ENCODE measurements at places on chromosomes 12 and 14.
A peak's percentile ranks its signal among the peaks of the same experiment; 100 is the strongest.

GRCh38 chr14:64556526-64556925 is 6.8 kb downstream of the PPP1R36 start:
- DNase-seq = no peak

- no peak for DNase-seq
These were observed 1.7 kb upstream of the DNAH10 start for GRCh38 chr12:123760267-123760938.

- DNase-seq = no peak
These were observed 4.3 kb downstream of the TINF2 start for GRCh38 chr14:24238123-24238522.

DNA sequence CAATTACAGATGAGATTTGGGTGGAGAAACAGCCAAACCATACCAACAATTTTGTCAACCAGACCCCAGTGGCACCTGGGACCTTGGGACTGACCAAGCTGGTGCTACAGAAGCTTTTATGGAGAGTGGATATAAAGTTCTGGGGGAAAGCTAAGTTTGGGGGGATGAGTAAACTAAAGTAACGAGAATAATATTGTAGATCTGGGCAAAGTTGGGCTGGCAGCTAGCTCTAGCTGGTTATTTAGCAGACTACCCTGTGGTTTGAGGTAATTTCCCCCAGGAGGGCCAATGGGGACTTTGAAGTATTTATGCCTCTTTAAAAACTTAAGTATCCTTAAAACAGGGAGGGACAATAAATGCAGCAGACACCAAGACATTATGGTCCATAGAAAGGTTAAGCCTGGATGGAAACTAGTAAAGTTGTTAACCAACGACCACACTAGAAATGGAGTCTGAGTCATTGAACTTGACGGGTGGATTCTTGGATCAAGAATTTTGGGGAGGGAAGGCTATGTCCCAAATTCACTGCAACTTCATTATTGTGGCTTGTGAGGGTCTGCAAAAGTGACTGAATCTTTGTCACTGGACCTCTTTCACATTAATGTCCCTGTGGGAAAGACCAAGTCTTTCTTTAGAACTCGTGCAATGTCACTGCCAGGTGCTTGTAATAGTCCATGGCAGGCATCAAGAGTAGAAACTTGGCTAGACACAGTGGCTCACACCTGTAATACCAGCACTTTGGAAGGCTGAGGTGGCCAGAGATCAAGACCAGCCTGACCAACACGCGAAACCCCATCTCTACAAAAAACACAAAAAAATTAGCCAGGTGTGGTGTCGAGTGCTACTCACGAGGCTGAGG is 48.5 kb upstream of the OR5AU1 start:
- DNase-seq = no peak

- DNase-seq = peak; percentile 4
These were observed 37.1 kb upstream of the LMNTD1 start for GRCh38 chr12:25590011-25590721.

GRCh38 chr14:94176808-94177207 is 2.7 kb downstream of the PPP4R4 start:
- DNase-seq = no peak

GRCh38 chr12:51265024-51265423 is 5.2 kb downstream of the SMAGP start:
- DNase-seq = peak; percentile 40

DNA sequence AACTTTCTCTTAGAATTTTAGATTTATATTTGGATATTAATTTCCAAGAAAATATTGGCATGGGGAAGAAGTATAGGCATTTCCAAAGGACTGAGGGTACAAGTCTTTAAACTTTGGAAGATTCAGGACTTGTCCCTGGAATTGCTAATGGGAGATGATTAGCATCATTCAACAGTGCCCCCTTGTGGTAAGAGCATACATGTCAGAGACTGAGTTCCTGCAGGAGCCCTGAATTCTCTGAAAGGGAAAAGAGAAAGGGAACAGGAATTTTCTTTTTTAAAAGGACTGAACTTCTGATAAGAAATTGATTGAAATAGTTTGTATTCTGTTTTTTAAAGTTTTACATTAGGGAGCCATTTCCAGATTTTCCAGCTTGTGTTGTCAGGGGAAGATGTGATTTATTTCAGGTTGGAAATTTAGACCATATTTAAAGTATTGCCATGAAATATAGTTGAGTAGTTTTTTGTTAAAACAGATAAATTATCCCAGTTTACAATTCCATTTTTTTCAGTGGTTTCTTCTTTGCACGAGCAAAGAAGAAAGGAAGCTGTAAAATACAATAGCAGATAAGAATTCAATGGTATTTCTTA is 44.0 kb upstream of the REP15 start:
- peak; percentile 46 for DNase-seq

GRCh38 chr12:25710128-25710527 is 157.0 kb upstream of the LMNTD1 start:
- no peak for DNase-seq

GRCh38 chr12:43914923-43915468 is 79.1 kb downstream of the TMEM117 start:
- no peak for DNase-seq

DNA sequence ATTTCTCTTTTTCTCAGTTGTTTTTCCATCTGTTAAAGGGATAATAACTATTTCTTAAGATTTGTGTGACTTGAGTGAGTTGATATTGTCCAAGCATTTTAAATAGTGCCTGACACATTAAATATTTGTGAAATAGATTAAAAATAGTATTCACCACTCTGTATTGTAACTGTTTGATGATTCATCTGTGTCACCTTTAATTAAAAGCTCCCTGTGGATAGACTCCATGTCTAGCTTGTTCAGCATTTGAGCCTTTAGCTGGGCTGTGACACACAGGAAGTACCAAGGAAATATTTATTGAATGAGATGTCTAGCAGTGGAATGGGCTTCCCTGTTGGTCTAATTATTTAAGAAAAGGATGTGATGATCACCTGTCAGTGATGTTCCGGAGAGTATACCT is 1.8 kb upstream of the GLIPR1L2 start:
- peak; percentile 13 for DNase-seq

DNA sequence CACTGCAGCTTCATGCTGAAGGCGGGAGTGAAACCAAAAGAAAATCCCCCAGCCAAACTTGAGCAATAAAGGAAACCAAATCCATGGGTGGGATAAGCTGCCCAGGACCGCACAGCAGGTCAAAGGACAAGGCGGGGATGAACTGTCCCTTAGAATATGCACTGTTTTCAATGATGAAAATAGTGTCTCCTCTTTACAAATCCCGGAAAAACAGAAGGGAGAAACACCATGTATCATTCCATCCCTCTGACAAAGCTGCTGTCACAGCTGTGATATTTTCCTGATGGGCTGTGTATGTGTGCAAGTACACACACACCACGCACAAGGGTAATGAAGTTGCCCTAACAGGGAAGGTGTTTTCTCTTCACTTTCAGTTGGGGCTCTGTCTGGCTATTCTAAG is 70.3 kb downstream of the ACTN1 start:
- no peak for DNase-seq

GRCh38 chr14:94423453-94424056 is 29.0 kb downstream of the SERPINA11 start:
- peak; percentile 3 for DNase-seq

- DNase-seq = no peak
These were observed 13.4 kb downstream of the ATP23 start for GRCh38 chr12:57954768-57955167.

- peak; percentile 25 for DNase-seq
These were observed 56.1 kb upstream of the FUT8 start for GRCh38 chr14:65356327-65356836.

- no peak for DNase-seq
These were observed 130.8 kb downstream of the BCL11B start for GRCh38 chr14:99141236-99141635.

DNA sequence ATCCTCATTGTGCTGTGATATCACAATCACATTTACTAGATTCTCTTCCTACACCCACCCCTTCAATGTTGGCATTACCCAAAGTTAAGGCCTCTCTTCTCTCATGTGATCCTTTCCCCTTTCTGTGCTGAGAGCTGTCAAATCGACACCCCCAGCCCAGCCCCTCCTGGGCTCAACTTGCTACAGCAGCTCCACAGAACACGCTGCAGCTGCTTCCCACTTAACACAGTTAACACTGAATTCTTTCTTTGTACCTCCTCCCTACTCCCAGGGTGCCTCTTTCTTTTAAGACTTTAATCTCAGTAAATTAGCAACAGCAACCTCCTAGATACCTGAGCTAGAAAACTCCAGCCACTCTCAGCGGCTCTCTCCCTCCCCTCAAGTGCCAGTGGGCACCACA is 17.8 kb downstream of the SPTB start:
- no peak for DNase-seq

DNA sequence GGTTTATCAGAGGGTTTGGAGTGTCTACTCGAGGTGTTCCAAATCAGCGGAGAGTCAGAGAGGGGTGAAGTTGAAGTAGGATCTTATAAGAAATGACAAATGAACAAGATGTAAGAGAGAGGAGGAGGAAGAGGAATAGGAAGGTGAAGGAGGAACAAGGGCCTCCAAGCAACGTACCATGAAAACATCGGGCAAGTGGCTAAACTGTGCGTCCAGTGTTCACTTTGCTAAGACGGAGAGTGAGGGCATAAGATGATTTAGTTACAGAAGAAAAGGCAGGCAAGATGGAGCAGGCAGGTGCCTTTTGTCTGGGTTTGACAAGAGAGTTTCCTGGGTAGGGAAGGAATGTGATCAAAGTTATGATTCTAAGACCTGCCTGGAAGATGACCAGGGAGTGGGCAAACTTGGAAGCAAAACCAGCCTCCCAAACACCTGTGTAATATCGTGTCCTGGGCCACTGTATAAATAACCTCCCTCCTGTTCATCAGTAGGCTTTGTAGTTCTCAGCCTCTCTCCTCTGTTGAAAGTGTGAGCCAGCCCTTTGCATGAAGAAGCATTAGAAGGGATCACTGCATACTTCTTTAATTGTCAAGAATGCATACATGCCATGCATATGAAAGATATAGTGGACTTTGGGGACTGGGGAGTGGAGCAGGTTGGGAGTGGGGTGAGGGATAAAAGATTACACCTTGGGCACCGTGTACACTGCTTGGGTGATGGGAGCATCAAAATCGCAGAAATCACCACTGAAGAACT is 111.4 kb downstream of the ZFP36L1 start:
- DNase-seq = no peak

DNA sequence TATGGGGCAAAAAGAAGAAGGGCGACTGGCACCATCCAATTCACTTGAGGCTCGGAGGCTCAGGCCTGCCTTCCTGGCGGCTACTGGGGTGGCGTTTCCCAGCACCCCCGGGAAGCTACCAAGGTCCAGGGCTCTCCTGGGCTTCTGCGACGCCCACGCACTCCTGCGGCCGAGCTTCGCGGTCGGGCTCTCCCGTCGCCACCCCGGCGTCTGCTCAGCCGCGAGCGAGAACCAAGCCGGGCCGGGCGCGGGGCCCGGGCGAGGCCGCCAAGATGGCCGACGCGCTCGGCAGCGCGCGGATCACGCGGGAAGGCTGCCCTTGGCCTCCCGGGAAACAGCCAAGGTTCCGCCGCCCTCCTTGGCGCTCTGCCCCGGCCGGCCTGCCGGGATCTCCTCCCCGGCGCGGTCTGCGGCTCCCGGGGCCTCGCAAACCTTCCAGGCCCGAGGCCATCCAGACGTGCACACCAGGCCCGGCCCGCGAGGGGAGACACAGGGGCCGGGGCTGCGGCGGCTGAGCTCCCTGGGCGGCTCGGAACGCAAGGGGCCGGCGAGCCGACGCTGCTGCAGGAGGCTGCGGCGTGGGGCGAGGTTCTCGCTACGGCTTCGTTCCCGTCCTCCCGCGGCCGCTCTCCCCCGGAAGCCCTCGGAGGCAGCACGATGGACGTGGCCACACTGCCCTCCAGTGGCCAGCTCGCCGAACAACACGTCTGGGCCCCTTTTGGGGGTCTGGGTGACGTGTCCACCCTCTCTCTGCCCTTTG is 23.5 kb upstream of the ZFP36L1 start:
- peak; percentile 93 for DNase-seq

GRCh38 chr12:6828781-6829535 is 751 bp downstream of the P3H3 start:
- DNase-seq = peak; percentile 30

GRCh38 chr14:41482861-41483260 is 123.8 kb upstream of the LRFN5 start:
- no peak for DNase-seq

Data from CD4-positive, alpha-beta T cell treated with Interleukin-15 for 4 hours (primary cell).